ENCODE measurements at places on chromosomes 4 and X. TPM values are rescaled to one million over a fixed set of nuclear protein-coding genes. Genes with fewer than 3 reads are reported as not detected.

- no peak for DNase-seq
Measured at GRCh38 chr4:139461022-139461628, 7.2 kb downstream of the RAB33B start.

GRCh38 chrX:21479695-21480270 is 105.6 kb downstream of the CNKSR2 start:
- peak; percentile 14 for DNase-seq

The PDLIM3 gene
- total RNA-seq = 58.1 TPM

The TCEAL3 gene
- 28.0 TPM for total RNA-seq

GRCh38 chr4:111330786-111331185 is 707.9 kb upstream of the PITX2 start:
- DNase-seq = peak; percentile 2

The TMEM144 gene
- 17.3 TPM for total RNA-seq

DNA sequence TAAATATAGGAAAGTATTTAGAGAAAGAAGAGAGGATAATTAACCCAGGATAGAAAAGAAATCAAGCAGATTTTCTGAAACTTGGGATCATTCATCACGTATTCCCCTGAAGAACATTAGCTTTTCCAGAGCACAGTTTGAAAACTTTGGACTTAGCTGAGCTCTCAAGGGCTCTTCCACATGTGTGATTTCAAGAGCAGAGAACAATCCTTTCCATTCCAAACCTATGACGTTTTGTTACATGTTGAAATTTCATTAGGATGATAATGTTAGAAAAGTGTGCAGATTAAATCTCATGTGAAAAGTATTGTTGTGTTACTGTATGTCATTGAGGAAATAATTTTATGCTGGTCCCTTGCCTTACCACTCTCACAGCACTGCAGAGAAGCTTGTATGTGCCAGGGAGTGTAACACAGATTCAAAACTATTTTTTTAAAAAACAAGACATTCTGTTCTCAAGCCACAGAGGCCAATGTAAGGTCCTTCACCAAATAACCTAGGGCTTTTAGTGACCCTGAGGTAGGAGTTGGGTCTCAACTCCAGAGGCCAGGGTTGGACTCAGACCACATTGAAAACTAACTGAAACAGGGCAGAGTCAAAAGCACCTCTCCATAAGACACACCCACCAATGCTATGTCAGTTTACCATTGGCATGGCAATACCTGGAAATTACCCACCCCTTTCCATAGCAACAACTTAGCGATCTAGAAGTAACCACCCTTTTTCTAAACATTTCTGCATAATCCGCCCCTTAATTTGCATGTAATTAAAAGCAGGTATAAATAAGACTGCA is 141.3 kb downstream of the ANXA5 start:
- no peak for DNase-seq

The HSD17B13 gene
- total RNA-seq = 0.34 TPM

The CFAP47 gene
- 7.2 TPM for total RNA-seq

The CLRN2 gene
- total RNA-seq = not detected

The POLA1 gene
- 8.6 TPM for total RNA-seq

GRCh38 chr4:89610236-89610635 is 226.7 kb downstream of the SNCA start:
- no peak for DNase-seq

The LEF1 gene
- 4.2 TPM for total RNA-seq

- peak; percentile 12 for DNase-seq
Measured at GRCh38 chr4:33722254-33722653, 2522.1 kb downstream of the ARAP2 start.

DNA sequence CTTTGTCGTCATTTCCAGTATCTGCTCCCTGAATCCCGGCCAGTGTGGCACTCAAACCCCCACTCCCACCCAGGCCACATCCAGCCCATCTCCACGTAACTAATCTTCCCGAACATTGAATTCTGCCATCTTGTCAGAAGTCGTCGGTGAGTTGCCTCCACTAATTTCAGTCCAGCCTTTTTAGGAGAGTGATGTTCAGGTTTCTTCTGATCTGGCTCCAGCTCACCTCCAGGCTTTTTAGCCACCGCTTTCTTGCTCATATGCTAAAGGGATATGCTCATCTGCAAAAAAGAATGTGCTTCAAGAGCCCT is 1.3 kb downstream of the TMEM165 start:
- DNase-seq = peak; percentile 36

GRCh38 chr4:65943076-65943475 is 272.8 kb upstream of the EPHA5 start:
- no peak for DNase-seq
